CD4-positive, CD25-positive, alpha-beta regulatory T cell (primary cell): ENCODE measurements at places on chromosomes 5 and 9.

DNA sequence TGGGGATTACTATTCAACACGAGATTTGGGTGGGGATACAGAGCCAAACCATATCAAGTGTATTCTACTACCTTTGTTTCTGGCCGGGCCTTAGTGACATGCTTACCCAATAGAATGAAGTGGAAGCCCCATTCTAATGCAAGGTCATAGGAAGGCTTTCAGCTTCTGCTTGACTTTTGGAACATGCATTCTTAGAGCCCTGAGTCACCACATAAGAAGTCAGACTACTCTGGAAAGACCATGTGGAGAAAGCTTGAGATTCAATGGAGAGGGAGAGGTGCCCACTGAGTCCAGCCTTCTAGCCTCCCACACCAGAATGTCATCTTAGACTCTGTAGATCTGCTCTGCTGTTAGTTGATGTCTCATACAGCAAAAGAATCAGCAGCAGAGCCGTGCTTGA lies 155.7 kb upstream of the FBN2 start:
- H3K36me3 ChIP-seq: no peaks in the 10 kb centered on the region
- no peak overlapping the region for H3K4me3 ChIP-seq
- H3K4me1 ChIP-seq: no peaks in the 10 kb centered on the region
- no peak overlapping the region for H3K27ac ChIP-seq
- no peak for DNase-seq
- no peaks in the 10 kb centered on the region for H3K27me3 ChIP-seq

GRCh38 chr9:34086864-34087263 lies 38.2 kb upstream of the UBAP2 start:
- H3K4me3 ChIP-seq: no peak overlapping the region
- peaks cover 56% of the 10 kb centered on the region for H3K36me3 ChIP-seq
- H3K27me3 ChIP-seq: no peaks in the 10 kb centered on the region
- H3K4me1 ChIP-seq: no peaks in the 10 kb centered on the region

- H3K4me1 ChIP-seq: no peaks in the 10 kb centered on the region
- H3K4me3 ChIP-seq: no peak overlapping the region
- no peak overlapping the region for H3K27ac ChIP-seq
Measured at GRCh38 chr9:108639696-108640095, 216.1 kb downstream of the ACTL7B start.

DNA sequence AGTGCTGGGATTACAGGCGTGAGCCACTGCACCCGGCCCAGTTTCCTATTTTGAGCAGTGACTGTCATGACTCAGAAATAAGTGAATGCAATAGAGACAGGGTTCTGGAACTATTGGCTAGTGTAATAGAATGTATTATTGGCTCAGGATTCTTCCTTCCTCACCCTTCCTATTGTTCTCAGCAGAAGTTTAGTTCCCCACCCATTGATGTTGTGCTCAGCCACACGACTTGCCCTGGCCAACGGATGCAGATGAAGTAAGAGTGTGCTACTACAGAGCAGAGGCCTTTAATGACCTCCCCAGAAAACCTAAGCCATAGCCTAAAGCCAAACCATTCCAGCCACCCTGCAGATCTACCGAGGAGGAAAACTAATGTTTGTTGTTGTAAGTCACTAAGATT lies 287.9 kb downstream of the AGTPBP1 start:
- no peak for DNase-seq
- H3K4me1 ChIP-seq: no peaks in the 10 kb centered on the region
- H3K27ac ChIP-seq: no peak overlapping the region
- H3K4me3 ChIP-seq: no peak overlapping the region
- no peaks in the 10 kb centered on the region for H3K36me3 ChIP-seq
- H3K27me3 ChIP-seq: no peaks in the 10 kb centered on the region

DNA sequence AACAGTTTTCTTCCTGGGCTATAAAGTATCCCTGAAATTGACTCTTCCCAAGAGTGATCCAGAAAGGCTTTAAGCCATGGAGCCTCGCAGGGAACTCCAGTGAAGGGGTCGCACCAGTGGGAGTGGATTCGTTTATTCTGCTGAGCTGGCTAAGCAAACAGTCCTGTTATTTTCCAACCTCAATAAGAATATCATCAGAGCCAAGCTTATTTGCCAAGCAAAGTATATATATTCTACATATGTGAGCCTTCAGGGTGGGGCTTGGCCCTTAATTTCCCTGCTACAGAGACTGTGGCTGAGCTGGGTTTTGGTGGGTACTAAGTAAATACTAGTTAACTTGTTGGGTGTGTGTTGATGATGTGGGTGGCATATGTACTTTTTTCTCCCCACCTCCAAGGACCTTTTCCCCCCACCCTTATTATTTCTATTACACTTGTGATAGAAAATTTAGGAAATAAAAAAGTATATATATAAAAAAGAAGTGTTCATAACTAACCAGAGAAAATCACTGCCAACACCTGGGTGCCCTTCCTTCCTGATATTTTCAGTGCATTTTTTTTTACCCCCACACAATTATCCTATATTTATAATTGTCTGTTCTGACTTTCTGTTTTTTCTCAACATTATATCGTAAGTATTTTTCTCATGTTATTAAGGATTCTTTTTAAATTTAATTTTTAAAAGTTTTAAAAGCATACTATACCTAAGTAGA lies 5.3 kb downstream of the GSN start:
- H3K27me3 ChIP-seq: no peaks in the 10 kb centered on the region
- no peak overlapping the region for H3K27ac ChIP-seq
- no peak overlapping the region for H3K4me3 ChIP-seq

GRCh38 chr9:82180711-82181110 lies 192.1 kb downstream of the SPATA31D1 start:
- DNase-seq: no peak
- no peak overlapping the region for H3K4me3 ChIP-seq
- H3K27me3 ChIP-seq: no peaks in the 10 kb centered on the region
- no peak overlapping the region for H3K27ac ChIP-seq
- no peaks in the 10 kb centered on the region for H3K4me1 ChIP-seq

- peaks cover 2% of the 10 kb centered on the region for H3K27me3 ChIP-seq
- H3K36me3 ChIP-seq: no peaks in the 10 kb centered on the region
- H3K27ac ChIP-seq: no peak overlapping the region
- no peak overlapping the region for H3K4me3 ChIP-seq
- no peaks in the 10 kb centered on the region for H3K4me1 ChIP-seq
Measured at GRCh38 chr5:158911693-158912363, 187.9 kb downstream of the EBF1 start.

DNA sequence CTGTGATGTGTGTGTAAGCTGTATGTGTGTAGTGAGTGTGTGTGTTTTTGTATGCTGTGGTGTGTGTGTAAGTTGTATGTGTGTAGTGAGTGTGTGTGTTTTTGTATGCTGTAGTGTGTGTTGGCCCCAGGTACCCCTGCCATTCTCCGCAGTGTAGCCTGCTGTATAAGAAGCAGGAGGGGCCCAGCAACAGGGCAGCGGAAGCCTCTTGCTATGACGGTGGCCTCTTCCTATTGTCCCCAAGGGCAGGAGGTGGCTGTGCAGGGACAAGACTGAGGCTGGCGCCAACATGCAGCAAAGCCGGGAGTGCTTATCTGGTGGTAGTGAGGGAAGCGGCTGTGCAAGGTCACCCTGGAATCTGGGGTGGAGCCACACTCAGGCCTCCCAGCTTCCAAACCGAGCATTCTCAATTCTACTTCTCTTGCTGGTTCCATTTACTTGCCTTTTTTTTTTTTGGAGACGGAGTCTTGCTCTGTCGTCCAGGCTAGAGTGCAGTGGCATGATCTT lies 5.1 kb downstream of the SPAAR start:
- H3K4me3 ChIP-seq: no peak overlapping the region
- H3K27ac ChIP-seq: no peak overlapping the region
- no peaks in the 10 kb centered on the region for H3K36me3 ChIP-seq
- peaks cover 34% of the 10 kb centered on the region for H3K4me1 ChIP-seq
- no peaks in the 10 kb centered on the region for H3K27me3 ChIP-seq
